AML-193 (cell line): ENCODE measurements at places on chromosomes 3 and 15.
A peak's percentile ranks its signal among the peaks of the same experiment; 100 is the strongest.

GRCh38 chr15:92020207-92020606 lies 166.7 kb downstream of the SLCO3A1 start:
- DNase-seq: no peak

DNA sequence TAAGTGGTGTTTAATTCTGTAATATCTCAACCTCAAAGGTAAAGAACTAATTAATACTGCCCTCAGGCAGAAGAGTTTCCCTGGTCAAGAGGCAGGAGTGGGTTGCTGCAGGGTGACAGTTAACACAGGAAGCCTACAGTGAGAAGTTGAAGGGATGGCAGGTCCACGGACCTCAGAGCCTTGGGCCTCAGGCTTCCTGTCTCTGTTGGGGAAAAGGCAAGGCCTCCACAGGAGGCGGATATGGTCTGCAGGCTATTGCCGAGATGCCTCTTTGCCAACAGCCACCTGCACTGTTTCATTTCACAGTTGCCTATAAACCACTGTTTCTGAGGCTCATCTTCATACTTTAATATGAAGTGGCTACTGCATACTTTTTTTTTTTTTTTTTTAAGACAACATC lies 33.3 kb upstream of the RPN1 start:
- DNase-seq: peak; percentile 52

DNA sequence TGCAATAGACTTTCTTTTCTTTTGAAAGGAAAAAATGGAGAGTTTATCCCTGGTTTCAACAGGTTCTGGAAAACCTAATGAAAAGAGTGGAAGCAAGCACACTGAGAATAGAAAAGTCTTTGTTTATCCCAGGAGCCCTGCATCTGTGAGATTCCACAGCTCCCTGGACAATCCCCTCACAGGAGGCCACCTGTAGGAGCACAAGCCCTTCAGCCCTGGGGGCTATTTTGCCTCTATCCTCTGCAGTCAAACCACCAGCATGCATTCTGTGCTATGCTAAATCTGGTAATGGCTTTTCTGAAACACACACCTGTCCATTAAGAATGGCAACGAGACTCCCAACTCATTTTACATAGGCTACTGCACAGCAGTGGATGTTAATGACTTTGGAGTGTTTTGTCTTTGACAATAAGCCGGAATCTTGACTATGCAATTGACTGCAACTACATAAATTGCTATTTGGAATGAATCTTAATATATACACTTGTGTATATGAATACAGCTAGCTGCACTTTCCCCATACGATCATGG lies 369.4 kb downstream of the NR2F2 start:
- DNase-seq: no peak

DNA sequence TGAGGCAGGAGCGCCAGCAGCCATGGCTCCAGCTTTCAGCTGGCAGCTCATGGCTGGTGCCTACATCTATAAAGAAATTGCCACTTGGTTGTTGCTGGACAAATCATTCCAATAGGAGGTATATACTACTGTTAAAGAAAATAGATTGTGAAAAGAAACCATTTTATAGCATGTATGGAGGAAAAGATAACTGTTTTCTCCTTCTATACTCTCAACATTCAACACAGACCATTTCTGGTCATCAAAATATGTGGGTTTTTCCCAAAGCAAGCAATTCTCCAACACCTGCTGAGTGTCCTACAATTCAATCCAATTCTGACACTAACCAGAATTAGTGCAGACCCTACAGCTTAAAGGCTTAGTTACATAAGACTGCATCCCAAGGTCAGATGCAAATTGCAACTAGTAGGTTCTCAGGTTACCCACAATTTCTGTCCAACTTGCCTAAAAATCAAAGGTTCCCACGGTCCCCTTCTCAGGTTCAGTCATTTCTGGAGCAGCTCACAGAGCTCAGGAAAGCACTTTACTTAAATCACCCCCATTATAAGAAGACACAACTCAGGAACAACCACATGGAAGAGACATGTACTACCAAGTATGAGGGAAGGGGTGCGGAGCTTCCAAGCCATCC lies 42.4 kb upstream of the STRIT1 start:
- DNase-seq: no peak

DNA sequence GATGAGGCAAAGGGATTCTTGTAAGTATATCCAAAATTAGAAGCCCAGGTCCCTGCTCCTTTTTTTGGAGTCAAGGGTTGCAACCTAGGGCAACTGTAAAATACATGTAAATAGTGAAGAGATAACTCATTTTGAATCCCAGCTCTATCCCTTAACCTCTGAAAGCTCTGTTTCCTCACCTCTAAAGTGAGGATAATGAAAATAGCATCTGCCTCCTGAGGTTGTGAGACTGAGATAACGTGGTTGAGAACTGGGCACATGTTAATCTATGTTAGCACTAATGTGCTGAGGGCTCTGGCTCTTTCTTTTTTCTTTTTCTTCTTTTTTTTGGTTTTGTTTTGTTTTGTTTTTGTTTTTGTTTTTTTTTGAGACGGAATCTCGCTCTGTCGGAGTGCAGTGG lies 4.8 kb upstream of the NKTR start:
- no peak for DNase-seq
